ENCODE measurements at places on chromosomes 1 and 21. TPM values are rescaled to one million over a fixed set of nuclear protein-coding genes. Genes with fewer than 3 reads are reported as not detected.

GRCh38 chr21:39046236-39046916, 136.9 kb downstream of the PSMG1 start:
- no peak overlapping the region for H3K4me3 ChIP-seq
- H3K27ac ChIP-seq: no peak overlapping the region
- DNase-seq: no peak
- H3K27me3 ChIP-seq: peaks cover 1% of the 10 kb centered on the region
- H3K4me1 ChIP-seq: no peaks in the 10 kb centered on the region
- H3K36me3 ChIP-seq: no peaks in the 10 kb centered on the region

DNA sequence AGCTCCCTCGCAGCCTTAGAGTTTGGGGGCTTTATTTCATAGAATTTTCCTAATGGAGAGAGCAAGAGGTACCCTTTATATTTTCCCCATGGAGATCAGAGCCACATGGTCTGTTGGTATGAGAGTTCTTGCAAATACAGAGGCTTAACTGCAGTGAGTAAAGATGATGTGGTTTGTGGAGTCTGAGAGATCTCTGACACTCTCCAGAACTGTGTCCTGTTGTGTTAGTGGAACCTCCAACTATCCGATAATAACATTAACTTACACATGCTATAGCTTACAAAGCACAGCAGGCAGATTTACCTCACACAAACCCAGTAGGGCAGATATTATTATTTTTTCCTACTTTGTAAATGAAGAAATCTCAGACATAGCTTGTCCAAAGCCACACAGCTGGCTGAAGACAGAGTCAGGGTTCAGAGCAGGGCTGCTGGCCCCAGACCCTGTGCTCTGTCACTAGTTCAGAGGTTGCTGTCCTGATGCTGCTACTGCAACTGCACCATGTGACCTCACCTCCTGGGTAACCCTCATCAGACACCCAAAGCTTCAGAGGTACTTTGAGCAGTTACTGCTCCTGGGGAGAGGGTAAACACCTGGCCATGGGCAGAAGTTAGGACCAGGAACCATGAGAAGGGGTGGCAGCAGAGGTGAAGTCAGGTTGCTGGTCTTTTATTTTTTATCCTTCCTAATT, 384.8 kb upstream of the PROX1 start:
- H3K27me3 ChIP-seq: peaks cover 1% of the 10 kb centered on the region
- no peaks in the 10 kb centered on the region for H3K36me3 ChIP-seq
- no peak overlapping the region for H3K4me3 ChIP-seq

- no peak for DNase-seq
- H3K27me3 ChIP-seq: peaks cover 25% of the 10 kb centered on the region
- no peak overlapping the region for H3K27ac ChIP-seq
- H3K36me3 ChIP-seq: no peaks in the 10 kb centered on the region
- peaks cover 27% of the 10 kb centered on the region for H3K4me1 ChIP-seq
Observed at GRCh38 chr1:18653916-18654315, 23.3 kb downstream of the PAX7 start.

C1orf94 gene
- total RNA-seq: not detected

BGLAP gene
- total RNA-seq: 2.3 TPM

CCDC27 gene
- not detected for total RNA-seq

NFIA gene
- total RNA-seq: 5.3 TPM

All from activated CD4-positive, alpha-beta memory T cell treated with anti-CD3 and anti-CD28 coated beads for 36 hours (primary cell).